Skeletal muscle cell (primary cell): ENCODE measurements at places on chromosomes 5 and 9.
A peak's percentile ranks its signal among the peaks of the same experiment; 100 is the strongest.

GRCh38 chr5:110377361-110377760 lies 349.1 kb downstream of the TMEM232 start:
- no peak for DNase-seq

GRCh38 chr5:143374496-143375217 lies 28.8 kb downstream of the NR3C1 start:
- DNase-seq, result no peak

- no peak for DNase-seq
Measured at GRCh38 chr9:20553558-20554149, 68.6 kb downstream of the MLLT3 start.

- DNase-seq, result peak; percentile 43
Measured at GRCh38 chr9:89153232-89154017, 25.2 kb downstream of the SHC3 start.

DNA sequence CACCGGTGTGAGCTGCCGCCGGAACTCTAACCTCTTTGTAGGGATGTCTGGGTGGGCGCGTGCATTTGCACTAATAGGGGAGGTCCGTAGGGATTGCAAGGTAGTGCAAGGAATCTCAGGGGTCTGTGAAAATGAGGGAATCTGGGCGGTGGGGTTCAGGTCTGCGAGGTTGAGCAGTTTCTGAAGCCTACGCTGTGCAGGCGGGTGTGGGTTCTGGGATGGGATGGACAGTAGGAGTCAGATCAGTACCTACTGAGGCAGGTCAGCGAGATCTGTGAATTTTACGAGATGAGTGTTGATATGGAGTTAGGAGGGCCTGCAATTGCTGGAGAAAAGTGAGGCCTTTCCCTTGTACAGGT lies 856 bp upstream of the ATOSB start:
- DNase-seq, result no peak

DNA sequence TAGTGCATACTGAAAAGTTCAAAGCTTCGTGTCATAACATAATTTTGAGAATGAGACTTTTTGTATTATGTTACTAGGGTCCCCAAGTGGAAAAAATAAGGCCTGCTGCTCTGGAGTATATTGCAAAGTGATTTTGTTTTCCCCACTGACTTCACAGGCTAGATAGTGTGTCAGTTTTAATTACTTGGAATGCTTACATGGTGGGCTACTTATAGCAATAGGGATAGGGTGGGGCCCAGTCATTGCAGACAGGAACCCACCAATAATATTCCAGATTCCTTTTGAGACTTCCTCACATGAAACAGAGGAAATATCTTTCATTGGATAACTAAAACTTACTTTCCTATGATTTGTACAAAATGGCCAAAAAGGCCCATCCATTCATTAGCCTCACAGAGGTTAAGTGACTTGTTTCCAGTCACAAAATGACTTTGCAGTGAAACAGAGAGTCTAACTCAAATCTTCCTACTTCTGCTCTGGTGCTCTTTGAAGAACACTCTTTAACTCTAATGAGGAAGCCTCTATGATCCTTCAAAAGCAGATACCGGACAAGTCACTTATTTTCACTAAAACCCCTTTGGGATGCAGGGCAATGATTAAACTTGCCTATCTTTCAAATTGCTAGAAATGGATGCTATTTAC lies 16.2 kb upstream of the MEF2C start:
- DNase-seq, result no peak

DNA sequence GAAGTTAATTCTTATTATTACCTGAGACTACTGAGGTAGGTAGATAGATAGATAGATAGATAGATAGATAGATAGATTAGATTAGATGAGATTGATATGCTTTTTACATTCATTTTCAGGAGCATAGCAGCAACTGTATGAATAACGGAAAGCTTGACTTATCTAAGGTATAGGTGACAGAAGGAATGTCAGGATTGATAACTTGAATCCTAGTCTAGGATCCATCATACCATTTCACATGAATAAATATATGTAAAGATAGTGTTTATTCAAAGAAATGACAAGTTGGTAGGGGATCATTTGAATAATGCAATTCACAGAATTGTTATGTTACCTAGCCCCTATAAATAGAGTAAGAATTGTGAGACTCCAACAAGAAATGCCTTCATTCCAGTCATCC lies 1008.2 kb downstream of the CDH12 start:
- no peak for DNase-seq

- DNase-seq, result no peak
Measured at GRCh38 chr5:78552729-78553342, 95.7 kb downstream of the LHFPL2 start.

DNA sequence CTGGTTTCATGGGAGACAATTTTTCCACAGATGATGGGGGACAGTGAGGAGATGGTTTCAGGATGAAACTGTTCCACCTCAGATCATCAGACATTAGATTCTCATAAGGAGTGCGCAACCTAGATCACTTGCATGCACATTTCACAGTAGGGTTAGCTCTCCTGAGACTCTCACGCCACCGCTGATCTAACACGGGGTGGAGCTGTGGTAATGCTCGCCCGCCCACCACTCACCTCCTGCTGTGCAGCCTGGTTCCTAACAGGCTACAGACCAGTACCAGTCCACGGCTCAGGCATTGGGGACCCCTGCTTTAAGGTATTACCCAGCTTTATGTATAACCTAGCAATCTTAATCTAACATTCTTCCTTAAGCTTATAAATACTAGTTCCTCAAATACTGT lies 35.6 kb downstream of the TTC39B start:
- DNase-seq, result no peak
